ENCODE measurements at places on chromosomes 5 and 9.

DNA sequence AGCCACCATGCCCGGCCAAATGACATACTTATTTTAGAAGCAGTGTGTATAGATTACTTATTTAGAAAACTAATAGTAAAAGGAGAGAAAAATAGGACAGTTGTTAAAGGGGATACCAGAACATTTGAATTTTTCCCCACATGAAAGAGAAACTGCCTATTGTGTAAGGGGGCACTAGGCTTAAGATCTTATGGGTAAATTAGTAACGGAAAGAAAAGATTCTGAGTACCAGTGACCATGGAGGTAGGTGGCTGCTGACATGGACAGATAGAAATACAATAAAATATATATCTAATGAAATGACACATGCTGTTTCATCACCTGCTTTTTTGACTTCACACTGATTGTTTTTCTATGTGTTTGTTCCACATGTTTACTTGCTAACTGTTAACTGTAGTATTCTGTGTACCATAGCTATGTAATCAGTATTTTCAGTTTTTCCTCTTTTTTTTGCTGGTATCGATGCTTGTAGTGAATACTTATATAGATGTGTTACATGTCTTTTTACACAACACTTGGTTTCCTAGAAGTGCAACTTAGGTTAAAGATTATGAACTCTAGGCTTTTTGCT lies 3.0 kb upstream of the DNAJC21 start:
- DNase-seq, result no peak

DNA sequence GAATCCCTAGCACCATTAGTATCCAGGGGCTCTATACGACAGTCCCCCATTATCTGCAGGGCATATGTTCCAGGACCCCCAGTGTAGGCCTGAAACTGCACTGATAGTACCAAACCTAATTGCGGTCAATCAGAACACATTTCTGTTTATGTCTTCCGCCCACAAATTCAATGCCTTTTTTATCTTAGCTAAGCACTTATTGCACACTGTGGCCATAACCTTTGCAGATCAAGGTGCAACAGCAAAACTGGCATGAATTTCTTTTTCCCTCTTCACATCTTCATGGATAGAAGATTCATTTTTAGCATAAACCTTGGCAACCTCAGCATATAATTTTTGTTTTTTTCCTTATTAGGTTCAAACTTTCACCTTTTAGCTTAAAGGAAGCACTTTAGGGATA lies 361.1 kb downstream of the DEPDC1B start:
- DNase-seq, result no peak

GRCh38 chr9:124467410-124468060 lies 17.3 kb downstream of the ADGRD2 start:
- DNase-seq, result no peak

DNA sequence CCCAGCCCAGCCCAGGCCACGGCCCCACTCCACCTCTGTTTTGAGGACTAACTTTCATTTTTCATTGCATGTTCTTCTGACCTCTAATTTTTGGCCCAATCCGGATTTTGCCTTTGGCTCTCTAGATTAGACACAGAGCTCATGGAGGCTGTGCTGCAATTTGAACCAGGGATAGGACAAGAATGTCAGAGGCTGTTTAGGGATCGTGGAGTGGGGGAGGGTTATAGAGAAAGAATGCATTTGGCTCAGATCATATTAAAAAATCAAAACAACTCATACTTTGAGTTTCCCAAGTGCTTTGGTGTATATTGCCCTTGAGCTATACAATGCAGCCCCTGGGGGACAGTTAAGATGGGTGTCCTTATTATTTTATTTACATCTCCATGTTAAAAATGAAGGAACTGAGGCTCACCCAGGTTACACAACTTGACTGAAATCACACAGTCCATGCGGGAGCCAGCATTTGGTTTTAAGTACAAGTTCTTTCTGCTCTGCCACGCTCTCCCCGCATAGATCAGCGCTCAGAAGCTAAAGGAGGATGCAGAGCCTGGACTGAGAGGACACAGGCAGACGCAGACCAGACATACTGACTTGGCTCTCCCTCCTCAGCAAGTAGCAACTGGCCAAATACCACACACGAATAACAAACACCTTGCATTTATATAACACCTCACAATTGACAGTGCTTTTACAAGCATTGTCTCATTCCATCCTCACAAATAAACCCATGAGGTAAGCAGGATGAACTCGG lies 126.4 kb upstream of the RAI14 start:
- no peak for DNase-seq

GRCh38 chr5:40447438-40447837 lies 232.3 kb upstream of the PTGER4 start:
- DNase-seq, result no peak

- no peak for DNase-seq
These were observed 552.0 kb upstream of the KLF4 start for GRCh38 chr9:108041551-108041950.

- no peak for DNase-seq
These were observed 182.8 kb downstream of the SPOCK1 start for GRCh38 chr5:137316346-137316736.

- no peak for DNase-seq
These were observed 692 bp upstream of the SRA1 start for GRCh38 chr5:140557965-140558364.

GRCh38 chr5:175384724-175385552 lies 59.0 kb downstream of the DRD1 start:
- no peak for DNase-seq

All from stimulated activated CD8-positive, alpha-beta memory T cell treated with anti-CD3 and anti-CD28 coated beads, Interleukin-2, amount 100 ng/mL, for 48 hours (primary cell).